Myocyte (in vitro differentiated cells): ENCODE measurements at places on chromosomes 6 and 20. TPM values are rescaled to one million over a fixed set of nuclear protein-coding genes. Genes with fewer than 3 reads are reported as not detected.
A peak's percentile ranks its signal among the peaks of the same experiment; 100 is the strongest.

DNA sequence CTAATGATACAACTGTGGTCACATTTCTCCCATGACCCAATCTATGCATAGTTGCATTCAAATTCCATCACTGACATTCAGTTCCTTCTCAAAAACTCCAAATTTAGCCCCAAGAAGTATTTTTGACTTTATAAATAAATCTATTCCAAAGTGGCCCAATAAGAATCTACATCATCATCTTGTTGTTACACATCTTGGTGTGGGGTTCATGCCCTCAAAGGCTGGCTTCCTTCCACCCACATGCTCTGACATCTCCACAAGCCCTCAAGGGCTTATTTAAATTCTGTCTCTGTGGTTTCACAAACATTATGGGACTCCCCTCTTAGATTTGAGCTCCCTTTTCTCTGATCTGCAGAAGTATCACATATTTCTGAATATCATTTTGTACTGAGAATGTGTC is 585.3 kb upstream of the BTBD3 start:
- no peak for DNase-seq

GRCh38 chr20:36243726-36244125 is 7.4 kb downstream of the AAR2 start:
- DNase-seq: peak; percentile 36

GRCh38 chr20:47181056-47181862 is 175.2 kb downstream of the ZMYND8 start:
- peak; percentile 39 for DNase-seq

GRCh38 chr6:32609391-32609730 is 19.7 kb upstream of the HLA-DRB1 start:
- no peak for DNase-seq

- DNase-seq: no peak
Measured at GRCh38 chr20:19423097-19423899, 210.9 kb downstream of the SLC24A3 start.

SLC2A10 gene
- total RNA-seq: 25.7 and 25.9 TPM in 2 replicates

DNA sequence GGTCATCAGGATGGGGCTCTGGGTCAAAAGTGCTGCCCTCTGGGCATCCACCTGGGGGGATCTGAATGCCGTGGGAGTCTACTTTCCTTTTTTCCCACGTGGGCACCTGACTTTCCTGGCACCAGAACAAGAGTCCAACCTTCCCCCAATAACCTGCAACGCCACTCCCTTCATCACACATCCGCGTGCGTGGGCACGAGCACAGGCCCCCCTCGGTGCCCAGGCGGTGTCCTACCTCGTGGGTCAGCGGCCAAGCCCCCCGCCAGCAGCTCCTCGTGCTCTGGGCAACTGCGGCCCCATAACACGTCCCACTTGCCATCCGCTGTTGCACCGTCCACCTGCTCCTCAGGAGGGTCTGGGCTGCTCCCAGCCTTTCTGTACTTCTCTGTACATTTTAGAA is 87.0 kb downstream of the YTHDF1 start:
- DNase-seq: no peak

DNA sequence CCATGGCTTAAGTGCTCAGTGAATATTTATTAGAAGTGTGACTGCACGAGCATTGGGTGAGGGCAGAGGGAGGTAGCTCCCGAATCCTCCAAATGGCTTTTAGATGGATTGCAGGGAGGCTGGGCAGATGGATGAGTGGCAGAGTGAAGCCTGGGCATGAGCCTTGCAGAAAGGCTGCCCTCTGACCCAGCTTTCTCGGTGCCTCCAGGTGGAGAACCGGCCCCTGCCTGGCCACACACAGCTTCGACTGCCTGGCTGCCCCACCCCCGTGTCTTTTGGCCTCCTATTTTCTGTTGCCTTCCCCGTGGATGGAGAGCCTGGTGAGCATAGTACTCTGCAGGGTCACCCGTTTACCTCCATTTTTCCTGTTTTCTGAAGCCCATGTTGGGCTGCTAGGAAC is 3.4 kb downstream of the VARS2 start:
- no peak for DNase-seq

DNA sequence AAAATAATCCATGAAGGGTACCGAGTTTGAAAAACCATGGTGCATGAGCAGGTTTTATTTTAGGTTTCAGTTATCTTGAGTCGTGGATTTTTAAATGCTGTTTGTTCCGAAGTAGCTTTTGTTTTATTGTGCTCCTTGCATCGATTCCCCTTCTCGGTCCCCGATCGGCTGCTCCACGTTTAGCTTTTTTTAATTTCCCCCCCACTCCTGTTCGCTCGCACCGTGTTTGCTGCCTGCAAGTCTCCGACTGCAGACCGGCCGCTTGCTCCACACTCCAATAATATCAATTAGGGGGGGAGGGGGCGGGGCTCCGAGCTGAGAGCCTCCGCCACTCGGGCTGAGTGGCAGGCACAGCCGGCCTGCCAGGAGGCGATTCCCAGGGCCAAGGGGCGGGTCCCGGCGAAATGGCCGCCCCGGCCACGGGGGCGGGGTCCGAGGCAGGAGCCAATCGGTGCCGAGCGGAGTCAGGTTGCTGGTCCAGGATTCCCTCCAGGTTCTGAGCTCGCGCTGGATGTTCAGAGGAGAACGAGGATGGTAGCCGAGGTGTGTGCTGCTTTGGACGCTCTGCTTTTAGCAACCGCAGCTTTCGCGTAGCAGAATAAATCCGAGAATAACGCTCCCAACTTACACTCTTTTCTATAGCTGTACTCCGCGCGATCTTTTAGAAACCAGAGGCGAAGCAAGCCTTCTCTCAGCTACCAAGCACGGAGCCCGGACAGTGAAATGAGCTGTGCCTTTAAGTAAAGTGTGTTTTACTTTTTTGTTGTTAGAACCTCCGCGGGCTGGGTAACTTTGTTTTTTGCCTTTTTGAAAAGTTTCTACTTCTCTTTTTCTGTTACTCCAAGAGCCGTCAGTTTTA is at the start of gene EPHA7:
TSS of gene EPHA7 (minus strand) at position 256 of the 859 bp plus-strand sequence. CDS start at position 38, 218 bp downstream.
- peak; percentile 98 for DNase-seq

DNA sequence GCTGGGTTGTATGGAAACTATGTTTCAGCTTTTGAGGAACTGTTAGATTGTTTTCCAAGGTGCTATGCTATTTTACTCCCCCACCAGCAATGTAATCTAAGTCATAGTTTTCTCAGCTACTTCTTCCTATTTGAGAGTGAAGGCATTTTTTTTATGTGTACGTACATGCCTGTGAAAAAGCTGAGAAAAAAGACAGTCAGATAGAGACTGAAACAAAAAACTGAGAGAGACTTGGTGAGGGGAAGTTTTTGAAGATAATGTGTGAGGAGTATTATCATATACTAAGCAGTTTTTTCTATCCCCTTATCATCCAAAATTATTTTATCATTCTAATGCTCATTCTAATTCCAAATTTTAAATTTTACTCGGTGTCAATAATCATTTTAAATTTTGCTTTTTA is 780.0 kb downstream of the BCKDHB start:
- DNase-seq: no peak

MYT1 gene
- not detected in 2 replicates for total RNA-seq

- DNase-seq: no peak
Measured at GRCh38 chr20:3203315-3204123, 963 bp downstream of the DDRGK1 start.

HLA-DOA gene
- not detected in 2 replicates for total RNA-seq

WFDC10B gene
- not detected in 2 replicates for total RNA-seq

- no peak for DNase-seq
Measured at GRCh38 chr20:41475503-41475902, 108.9 kb upstream of the EMILIN3 start.

DNA sequence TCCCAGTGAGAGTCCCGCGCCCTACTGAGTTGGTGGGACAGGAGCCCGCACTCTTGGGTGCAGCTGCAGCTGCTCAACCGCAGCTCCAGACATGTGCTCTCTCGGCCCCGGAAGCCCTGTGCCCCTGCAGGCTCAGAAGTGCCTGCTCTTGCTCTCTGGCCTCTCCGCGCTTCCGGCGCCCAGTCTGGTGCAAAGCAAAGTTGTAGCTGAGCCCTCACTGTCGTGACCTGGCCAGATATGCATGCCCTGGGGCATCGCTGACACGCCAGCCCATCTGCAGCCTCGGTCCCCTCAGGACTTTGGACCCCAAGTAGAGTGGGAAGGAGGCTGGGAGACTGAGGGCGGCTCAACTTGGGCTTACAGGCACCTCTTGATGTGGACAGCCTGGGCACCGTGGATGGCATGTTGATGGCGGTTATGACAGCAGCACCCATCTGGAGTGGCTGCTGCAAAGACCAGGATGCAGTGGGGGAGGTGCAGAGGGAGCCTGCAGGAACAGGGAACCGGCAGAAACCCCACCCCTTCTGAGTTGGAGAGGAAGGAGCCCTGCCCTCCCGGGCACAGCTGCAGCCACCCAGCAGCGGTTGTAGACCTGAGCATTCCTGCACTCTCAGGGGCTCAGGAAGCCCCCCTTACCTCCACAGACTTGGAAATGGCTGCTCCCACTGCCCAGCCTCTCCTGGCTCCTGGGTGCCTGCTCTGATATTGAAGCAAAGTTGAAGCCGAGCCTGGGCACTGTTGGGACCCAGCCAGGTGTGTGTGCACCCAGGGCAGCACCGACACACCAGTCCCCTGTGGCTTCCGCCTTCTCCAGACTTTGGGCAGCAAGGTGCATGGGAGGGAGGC is 462.6 kb downstream of the TBC1D32 start:
- no peak for DNase-seq

DNA sequence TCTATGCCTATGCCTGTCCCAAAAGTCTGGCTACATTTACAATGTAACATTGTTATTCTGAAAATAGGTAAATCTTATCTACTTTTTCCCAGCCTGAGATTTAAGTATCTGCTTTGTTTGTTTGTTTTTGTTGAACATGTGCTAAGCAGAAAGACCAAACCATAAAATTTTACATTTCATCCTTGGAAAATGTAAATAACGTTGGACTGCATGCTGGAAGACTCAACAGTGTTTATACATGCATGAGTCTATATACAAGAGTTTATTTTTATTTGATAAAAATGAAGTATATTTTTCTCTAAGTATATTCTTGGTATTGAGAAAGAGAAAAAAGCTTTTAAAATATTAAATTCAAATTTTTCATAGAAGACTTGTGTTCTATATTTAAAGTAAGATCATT is 12.1 kb upstream of the PDE10A start:
- no peak for DNase-seq

DNA sequence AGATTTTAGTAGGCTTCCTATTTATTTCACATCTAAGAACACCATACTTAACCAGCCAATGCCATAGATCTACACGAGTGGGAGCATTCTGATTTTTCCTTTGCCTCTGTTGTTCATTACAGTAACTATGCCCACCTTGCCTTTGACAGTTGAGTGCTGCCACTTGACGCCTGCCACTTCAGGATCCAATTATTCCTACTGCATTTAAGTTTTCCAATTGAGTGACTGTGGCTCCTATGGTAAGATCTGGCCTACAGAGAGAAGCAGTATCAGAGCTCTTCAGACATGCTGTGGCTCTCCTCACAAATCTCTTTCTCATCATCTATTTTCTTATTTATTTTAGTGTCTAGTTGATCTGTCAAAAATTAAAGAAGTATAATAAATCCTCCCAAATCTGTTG is 403.0 kb upstream of the SPTLC3 start:
- no peak for DNase-seq

ULBP3 gene
- 6.7 and 8.5 TPM in 2 replicates for total RNA-seq

C6orf132 gene
- 0.16 TPM in 2 replicates for total RNA-seq

TFAP2B gene
- not detected in 2 replicates for total RNA-seq

GJA10 gene
- not detected in 2 replicates for total RNA-seq

DNA sequence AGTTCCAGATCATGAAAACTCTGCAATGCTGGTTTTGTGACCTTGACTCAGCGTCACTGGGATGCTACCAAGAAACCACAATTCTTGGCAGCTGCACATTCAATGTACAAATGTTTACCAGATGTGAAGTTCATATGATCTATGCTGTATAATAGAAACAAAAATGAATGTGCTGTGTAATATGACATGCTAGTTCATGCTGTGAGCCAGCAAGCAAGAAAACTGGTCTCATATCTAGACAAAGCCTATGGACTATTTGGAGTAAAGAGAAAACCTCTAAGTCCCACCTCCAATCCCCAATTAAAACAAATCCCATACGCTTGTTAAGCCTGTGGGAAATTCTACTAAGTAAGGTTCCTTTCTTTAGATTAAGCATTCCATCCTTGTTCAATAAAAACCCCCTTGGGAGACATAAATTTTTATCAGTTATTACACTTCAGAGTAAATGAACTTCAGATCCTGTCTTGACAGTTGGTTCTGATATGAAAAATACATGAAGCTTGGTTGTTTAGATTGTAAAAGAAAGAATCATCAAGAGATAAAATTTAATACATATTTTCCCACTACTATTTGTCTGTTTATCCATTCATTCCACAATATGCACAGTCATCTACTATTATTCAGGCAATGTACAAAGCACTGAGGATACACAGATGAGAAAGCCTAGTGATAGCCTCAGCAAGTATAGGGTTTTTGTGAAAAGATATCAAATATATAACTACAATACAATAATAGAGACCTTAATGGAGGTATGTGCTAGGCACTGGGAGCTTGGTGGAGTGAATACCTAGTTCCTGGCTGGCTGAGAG is 20.1 kb downstream of the COL21A1 start:
- peak; percentile 55 for DNase-seq

LPA gene
- not detected in 2 replicates for total RNA-seq

TCP11 gene
- total RNA-seq: not detected in 2 replicates

DNA sequence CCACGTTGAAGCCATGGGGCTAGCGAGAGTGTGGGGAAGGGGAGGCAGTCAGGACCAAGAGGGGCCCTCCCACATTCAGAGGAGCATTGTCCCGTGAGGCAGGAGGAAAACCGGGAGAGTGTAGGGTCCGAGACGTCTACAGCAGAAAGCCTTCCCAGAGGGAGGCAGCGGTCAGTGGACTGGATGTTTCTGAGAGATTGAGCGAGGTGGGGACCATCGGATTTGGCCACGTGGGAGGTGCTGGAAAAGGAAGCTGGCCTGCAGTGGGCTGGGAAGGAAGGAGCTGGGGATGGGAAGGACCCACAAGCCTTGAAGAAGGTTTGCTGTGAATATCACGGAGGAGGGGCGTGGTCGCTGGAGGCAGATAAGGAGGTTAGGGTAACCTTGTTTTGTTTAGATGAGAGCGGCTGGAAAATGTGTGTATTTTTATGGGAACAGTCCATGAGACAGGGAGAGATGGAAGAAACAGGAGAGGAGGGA is 119.0 kb upstream of the RNF24 start:
- no peak for DNase-seq

DNA sequence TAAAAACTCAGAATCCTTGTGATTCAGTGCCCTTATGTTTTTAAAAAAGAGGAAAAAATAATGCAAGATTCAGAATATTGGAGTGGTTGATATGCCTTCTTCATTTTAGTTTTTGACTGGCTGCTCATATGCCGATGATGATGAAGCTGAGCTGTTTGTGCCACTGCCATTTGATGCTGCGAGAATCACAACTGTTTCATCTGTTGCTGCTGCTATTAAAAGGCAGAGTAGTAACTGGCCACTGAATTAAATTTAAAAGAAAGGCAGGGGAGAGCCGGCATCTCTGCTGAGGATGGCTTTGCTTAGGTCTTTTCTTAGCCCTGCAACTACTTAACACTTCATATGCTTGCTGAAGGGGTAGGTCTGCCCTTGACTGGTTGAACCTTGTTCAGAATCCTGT is 33.1 kb downstream of the CDS2 start:
- peak; percentile 70 for DNase-seq

- peak; percentile 55 for DNase-seq
Measured at GRCh38 chr6:129709196-129709768, 695 bp downstream of the ARHGAP18 start.

GRCh38 chr20:41697861-41698559 is 79.8 kb upstream of the CHD6 start:
- peak; percentile 38 for DNase-seq

SUMO4 gene
- 0.52 and 0.59 TPM in 2 replicates for total RNA-seq
